Kidney epithelial cell (primary cell): ENCODE measurements at places on chromosomes 13 and 19.

GRCh38 chr13:40231751-40232150, 434.7 kb downstream of the FOXO1 start:
- no peak for DNase-seq

DNA sequence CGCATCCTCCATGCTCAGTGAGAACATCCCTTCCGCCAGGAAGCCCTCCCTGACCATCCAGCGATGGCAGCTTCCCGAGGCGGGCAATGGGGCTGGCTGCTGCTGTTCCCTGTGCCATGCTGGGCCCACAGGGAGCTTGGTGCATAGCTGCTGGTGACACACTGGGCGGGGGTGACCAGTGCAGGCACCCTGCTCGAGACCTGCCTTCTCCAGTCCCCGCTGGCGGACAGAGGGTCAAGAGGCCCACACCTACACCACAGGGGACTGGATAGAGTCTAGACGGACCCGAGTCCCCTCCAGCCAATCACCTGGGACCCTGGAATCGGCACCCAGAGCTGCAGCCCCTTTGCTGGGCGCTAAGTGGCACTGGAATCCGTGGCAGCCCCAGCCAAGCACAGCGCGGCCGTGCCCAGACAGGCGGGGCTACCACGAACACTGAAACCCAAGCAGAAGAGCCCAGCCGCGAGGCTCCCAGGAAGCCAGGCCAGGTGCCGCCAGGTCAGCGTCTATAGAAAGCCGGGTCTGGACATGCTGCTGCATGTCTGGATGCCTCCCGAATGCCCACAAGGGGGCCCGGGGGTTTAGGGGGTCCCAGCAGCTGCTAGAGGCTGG, 9.0 kb upstream of the TBXA2R start:
- no peak for DNase-seq

GRCh38 chr13:76148374-76148773, 512.2 kb downstream of the LMO7 start:
- no peak for DNase-seq

- DNase-seq: no peak
Measured at GRCh38 chr19:50679177-50680125, 30.2 kb downstream of the C19orf81 start.

DNA sequence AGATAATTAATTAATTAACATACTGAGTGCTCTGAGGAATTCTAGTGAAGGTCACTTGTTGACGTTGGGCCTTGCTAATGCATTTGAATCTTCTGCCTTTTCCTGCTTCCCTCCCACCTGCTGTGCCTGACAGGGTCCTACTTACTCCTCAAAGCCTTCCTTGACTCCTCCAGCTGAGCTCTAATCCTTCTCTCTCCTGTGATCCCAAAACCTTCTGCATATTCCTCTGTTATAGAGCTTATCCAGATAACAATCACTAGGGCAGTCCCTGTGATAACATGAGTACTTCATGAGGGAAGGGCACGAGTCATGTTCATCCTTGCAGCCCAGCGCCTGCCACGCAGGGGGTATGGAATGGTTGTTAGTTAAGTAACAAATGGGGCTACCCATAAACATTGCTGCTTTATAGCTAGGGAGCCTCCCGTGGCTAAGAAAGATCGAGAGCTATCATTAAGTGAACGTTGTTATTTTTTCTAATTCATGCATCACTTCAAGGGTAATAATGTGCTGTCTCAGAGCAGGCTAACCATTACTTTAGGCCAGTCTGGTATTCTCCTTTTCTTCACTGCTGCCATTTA, 19.1 kb upstream of the SPATA13 start:
- no peak for DNase-seq

DNA sequence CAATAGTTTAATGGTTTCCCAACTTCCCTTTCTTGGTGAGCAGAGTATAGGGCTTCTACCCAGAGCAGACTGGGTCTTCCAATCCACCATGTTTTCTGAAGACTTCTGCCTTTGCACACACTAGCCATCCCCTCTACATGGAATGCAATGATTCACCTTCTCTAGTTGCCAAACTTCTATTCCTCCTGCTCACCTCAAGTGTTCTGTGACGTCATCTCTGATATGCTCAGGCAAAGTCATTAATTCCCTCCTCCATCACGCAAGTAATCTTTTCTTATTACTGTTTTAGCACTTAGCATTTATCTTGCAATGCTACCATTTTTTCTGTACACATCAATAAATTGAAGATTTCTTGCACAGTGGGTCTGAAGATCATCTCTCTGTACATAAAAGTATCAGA, 174.2 kb downstream of the RBM26 start:
- no peak for DNase-seq

- no peak for DNase-seq
Measured at GRCh38 chr13:106367361-106367971, 168.0 kb downstream of the EFNB2 start.

GRCh38 chr13:74325106-74325505, 190.9 kb upstream of the KLF12 start:
- no peak for DNase-seq

- DNase-seq: peak; percentile 72
Measured at GRCh38 chr19:6092329-6093286, 17.7 kb downstream of the RFX2 start.

- no peak for DNase-seq
Measured at GRCh38 chr13:51697181-51697580, 106.8 kb downstream of the DHRS12 start.

- DNase-seq: no peak
Measured at GRCh38 chr19:20607943-20608342, 42.4 kb upstream of the ZNF737 start.

GRCh38 chr13:40063703-40064102, 408.2 kb downstream of the COG6 start:
- DNase-seq: no peak

DNA sequence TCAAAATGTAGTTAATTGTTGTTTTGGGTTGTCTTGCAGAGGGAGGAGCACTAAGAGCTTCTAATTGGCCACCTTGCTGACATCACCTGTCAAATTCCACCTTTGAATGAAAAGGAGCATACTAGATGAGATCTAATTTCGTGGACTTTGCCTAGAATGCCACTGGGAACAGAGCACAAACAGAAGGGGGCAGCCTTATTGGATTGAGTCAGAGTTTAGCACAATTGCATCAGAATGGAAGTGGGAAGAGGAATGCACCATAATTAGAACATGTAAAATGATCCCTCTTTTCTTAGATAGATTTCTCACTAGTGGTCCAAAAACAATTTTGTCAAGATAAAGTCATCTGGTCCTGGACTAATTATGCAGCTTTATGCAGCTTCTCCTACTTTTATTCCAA, 1552.2 kb downstream of the PCDH9 start:
- DNase-seq: no peak

DNA sequence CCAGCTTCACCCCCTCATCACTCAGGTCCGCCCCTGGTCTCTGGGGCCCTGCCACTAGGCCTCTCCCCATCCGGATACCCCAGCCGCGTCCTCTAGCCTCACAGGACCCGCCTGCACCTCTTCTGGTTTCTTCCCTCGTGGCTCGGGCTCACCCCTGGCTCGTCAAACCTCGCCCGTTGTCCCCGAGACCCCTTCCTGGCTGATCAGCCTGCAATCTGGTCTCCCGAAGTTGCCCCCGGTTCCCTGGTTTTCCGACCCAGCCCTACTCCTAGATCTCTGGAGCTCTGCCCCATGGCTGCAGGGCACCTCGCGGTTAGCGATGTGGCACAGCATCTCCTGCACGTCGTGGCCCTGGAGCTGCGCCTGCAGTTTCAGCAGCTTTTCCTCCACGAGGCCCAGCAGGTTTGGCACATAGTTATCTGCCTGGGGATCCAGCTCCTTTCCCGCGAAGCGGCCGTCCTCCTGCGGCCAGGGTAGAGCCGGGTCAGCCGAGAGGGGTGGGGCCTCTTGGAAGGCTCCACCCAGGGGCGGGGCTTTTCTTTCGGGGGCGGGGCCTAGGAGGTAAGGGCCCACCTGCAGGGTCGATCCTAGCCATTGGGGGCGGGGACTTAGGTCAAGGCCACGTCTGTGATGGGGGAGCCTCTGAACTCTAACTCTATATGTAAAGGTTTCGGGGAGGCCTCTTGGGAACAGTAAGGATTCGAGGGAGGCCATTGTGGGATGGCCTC, 2.4 kb upstream of the RGL3 start:
- no peak for DNase-seq

- no peak for DNase-seq
Measured at GRCh38 chr19:6856749-6857372, 30.5 kb upstream of the ADGRE1 start.
